ENCODE measurements at places on chromosomes 11 and 22.

- DNase-seq = no peak
Observed at GRCh38 chr11:27281276-27281675, 81.7 kb downstream of the CCDC34 start.

GRCh38 chr22:42932857-42933484 lies 75.9 kb upstream of the ARFGAP3 start:
- no peak for DNase-seq

DNA sequence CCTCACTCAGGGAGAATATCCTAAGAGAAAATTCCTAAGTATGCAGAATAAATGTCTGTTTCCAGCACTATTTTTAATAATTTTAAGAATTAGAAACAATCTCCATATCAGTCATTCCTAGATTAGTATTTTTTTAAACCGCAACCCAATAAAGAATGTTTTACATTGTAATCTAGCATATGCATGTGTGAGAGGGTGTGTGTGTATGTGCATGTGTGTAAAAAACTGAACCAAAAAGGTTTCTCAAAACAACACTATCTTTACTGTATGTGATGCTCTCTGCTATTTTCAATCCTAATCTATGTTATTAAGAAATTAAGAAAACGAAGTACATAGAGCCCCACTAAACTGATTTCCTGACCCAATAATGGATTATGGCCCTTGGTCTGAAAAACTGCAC lies 90.6 kb upstream of the AKIP1 start:
- no peak for DNase-seq

- DNase-seq = no peak
Observed at GRCh38 chr11:105968021-105968697, 53.9 kb downstream of the MSANTD4 start.

DNA sequence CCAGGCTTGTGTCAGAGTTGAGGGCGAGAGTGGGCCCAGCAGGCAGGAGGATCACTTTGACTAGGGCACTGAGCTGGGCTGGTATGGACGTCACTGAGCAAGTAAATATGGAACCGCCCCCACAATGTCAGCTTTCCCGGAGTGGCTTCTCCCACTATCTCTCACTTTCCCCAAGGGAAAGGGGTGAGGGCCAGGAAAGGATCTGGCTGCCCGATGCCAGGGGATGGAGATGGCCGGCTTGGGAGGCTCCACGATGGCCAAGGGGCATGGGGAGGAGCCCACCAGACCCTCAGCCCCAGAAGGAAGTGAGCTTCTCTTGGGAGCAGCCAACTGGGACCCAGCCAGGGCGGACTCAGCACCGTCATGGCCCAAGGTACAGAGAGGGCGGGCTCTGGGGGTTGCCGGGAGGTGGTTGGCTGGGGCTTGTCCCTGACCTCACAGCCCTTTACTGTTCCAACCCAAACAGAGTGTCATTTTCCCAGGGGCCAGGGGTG lies 8.7 kb downstream of the PRDM11 start:
- no peak for DNase-seq

DNA sequence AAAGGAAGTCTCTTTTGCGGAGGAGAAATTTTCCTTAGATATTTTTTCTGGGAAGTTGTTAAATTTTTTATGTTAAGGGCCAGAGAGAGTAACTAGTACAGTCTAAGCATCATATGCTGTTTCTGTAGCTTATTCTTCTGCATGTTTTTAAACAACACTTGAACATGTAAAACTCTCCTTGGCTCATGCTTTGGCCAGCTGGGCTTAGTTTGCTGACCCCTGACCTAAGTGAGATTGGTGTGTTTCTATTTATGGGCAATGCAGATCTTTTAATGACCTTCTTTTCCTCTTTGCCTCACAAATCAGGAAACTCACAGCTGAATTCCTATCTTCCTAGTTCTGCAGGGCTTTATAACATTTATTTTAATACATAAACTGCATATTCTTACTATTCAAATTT lies 942.5 kb downstream of the OPCML start:
- no peak for DNase-seq

DNA sequence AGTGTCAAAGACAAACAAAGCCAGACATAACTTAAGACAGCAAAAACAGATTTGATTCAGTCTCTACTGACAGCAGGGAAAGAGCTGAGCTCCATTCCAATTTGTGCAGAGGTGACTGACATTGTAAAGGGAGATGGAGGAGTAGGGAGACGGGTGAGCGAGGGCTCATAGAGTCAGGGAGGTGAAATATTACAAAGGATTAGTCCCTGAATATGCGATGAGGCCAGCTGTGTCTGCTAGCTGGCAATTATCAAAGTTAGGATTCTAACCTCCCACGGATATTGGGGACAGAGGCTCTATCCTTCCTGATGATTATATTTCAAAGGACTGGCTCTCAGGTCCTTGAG lies 8.3 kb downstream of the PLAAT2 start:
- DNase-seq = no peak
